ENCODE measurements at places on chromosomes 4 and X.

- DNase-seq = no peak
Observed at GRCh38 chr4:38743866-38744265, 38.9 kb downstream of the TLR10 start.

DNA sequence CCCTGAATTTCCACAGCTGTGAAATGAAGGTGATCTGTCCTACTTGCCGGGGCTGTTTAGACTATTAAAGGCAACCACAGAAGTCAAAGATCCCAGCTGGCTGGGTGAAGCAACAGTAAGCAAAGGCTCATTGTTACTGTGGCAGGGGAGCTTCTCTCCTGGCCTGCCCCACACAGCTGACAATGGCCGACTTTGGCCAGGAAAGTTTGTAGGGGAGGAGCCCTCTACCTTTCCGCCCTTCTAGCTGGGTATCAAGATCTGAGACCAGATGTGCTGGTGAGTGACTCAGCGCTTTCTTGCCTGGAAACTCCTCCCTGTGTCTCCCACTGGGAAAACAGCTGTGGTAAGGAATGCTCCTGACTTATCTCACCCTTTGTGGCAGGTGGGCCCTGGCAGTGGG, 21.1 kb downstream of the RASSF6 start:
- DNase-seq = no peak

DNA sequence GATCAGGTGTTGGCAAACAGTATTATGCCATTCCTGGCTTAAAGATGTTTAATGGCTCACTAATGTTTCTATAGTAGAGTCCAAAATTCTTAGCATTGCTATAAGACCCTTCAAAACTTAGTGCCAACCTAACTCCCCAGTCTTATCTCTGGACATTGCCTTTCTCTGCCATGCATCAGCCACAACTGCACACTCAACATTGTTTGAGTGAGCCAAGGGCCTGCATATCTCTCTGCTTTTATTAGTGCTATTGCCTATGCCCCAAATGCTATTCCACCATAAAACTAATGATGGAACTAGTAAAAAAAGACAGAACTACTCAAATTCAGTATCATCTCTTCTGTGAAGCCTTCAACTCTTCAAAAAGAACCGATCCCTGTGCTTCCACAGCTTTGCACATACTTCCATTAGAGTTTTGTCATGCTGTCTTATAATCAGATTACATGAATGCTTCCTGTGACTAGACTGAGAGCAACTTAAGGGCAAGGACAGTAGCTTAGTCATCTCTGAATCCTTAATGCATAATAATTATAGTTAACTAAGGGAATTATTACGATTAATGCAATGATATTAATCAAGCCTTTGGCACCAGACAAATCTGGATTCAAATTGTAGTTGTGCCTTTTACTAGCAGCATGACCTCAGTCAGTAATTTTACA, 53.7 kb downstream of the CHM start:
- no peak for DNase-seq

DNA sequence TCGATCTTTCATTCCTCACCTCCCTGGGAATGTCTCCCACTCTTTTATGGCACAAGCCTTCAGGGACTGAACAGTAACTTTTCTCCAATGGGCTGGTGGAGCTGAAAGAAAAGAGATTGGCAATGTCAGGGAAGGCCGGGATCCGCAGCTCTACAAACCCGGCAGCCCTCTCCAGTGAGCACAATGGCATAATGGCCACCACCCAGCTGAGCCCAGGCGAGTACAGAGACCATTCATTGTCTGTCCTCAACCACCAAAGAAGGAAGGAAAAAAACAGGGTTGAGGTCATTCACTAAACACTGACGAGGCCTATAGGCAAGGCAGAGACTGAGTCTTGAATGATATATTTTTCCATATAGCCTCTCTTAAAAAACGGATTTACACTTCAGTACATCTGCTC, 3.6 kb downstream of the GEMIN8 start:
- DNase-seq = no peak

DNA sequence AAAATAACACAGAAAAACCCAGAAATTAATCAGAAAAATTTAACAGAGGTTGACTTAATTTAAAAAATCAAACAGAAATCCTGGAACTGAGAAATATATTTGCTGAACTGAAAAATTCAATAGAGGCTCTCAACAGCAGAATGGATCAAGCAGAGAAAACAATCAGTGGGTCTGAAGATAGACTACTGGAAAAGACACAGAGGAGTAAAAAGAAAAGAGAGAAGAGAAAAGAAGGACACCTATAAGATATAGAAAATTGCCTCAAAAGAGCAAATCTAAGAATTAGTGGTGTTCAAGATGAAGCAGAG, 55.1 kb downstream of the HAUS3 start:
- DNase-seq = no peak

DNA sequence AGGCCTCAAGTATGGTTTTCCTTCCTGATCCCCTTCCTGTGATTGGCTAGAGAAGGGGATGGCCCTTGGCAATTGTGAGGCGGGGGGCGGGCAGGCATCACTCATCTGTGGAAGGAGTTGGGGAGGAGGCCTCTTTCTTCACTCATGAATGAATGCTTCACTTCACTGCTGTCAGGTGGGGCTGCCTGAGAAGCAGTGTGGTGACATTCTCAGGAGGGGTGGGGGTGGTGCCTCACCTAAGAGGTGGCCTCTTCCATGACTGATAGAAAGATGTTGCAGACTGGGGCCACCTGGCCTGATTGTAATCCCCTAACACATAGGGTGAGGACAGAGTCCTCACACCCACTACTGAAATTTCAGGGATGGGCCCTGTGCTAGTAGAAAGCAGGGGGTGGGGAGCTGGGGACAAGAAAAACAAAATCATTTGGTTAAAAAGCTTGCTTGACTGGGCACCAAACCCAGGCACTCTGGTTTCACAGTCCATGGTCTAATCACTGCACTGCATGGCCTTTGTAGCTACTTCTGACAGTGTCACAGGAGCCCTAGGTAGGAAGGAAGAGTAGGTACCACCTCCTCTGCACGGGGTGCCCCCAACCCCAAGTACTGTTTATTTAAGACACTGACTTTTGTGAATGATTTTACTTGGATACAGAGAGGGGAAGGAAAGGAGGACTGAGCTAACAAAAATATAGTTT, 5.6 kb upstream of the HOPX start:
- DNase-seq = no peak

DNA sequence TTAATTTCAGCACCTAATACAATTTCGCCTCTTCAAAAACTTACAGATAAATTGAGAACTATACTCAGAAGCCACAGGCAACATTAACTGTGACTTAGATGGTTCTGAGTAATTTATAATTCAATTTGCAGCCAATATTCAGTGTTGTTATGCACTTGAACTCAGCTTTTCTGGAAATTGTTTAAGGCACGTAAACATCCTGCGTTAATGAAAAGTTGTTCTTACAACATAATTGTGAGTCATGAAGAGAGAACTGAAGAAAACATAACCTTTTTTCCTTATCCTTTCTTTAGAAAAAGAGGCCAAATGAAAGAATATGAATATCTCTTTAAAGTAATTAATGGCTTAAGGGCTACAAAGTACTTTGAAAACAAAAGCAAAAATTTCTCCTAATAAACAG, 16.6 kb upstream of the H2AZ1 start:
- no peak for DNase-seq

DNA sequence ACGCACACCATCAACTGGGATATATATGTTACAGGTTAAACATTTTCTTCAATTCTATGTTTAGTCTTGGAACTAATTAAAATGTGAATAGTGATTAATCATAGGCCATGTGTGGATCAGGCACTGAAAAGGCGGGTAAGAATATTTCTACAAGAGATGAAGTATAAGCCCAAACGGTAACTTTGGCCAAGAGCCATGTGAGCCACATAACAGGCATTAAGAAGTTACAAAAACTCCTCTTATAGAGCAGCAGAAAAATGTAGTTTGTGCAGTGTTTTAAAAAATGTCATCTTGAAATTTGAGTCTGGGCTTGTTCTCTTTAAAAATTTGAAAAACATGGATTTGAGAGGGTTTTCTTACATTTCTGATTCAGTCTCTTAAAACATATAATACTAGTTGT, 521.8 kb upstream of the DIPK2B start:
- DNase-seq = no peak

- no peak for DNase-seq
Observed at GRCh38 chrX:85365370-85365995, 14.0 kb downstream of the POF1B start.

GRCh38 chr4:174066611-174067205, 216.8 kb downstream of the FBXO8 start:
- DNase-seq = no peak

- DNase-seq = no peak
Observed at GRCh38 chr4:77194989-77195388, 38.0 kb downstream of the CCNG2 start.

DNA sequence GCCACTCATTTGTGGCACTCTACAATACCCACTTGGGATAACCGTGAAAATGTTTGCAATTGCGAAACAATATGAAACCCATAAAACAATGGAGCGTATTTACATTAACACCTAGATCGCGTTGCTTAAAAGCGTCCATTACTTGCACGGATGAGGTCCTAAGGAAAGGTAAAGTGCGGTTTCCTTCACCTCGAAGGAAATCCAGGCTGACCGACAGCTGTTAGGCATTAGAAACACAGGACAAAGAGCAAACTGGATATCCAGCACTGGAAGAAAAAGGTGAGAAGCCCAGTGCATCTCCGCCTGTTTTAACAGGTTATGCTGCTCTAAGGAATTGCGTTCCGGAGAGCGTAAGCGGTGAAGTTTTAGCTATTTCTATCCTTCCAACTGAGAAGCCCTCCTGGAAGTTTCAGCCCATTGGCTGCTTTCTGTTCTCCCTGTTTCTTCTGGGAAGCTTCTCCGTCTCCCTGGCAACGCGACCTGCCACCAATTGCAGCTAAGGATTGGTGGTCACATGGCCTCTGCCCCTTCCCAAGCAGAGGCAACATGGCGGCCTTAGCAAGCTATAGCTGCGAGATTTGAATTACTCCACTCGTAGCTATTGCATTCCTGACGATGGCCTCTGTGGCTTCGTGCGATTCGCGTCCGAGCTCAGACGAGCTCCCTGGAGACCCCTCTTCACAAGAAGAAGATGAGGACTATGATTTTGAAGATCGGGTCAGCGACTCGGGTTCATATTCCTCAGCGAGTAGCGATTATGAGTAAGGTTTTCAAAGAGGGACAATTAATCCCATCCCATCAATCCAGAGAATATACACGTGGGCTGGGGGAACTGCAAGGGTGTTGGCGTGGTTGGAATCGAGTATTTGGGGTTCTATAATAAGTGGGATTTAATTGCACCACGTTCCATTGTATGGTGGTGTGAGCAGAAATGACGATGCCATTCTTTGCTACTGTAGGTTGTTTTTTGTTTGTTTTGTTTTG, at the start of gene INTU:
Gene INTU, plus strand, starts transcription at position 538 of the 984 bp plus-strand sequence. Its CDS starts 78 bp downstream, at position 616.
- peak; percentile 60 for DNase-seq

GRCh38 chr4:140833280-140833679, 77.1 kb upstream of the TBC1D9 start:
- DNase-seq = no peak

DNA sequence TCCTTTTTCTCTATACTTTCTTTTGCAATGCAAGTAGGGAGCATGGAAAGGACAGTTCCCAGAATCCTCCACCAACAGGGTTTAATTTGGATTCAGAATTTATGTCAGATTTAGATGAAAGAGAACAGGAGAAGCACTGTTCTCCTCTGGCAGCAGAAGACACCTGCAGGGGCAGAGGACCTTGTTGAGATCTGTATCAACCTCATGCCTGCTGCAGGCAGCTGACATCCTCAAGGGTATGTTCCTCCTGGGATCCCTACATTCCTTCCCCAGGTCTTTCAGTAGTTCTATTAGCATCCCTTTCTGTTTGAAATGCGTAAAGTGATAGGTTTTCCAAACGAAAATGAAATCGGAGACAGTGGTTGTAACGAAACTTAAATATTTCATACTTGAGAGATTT, 10.6 kb upstream of the GUCY1A1 start:
- no peak for DNase-seq

DNA sequence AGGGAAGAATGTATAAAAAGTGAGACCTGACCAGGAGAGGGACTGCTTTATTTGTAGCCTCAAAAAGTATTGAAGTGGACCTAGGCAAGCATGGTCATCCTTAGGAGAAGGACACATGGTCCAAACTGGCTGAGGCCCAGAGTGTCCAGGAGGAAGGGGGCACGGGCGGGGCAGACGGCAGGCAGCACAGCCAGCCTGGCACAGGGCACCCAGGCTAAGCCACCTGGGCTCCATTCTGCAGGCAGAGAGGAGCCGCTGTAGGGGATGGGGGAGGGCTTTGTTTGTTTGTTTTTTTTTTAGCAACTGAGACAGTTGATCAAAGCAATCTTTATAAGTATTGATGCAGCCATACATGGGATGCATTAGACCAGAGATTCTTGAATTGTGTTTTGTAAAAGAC, 188.6 kb downstream of the PRDM5 start:
- DNase-seq = no peak

GRCh38 chr4:10035130-10035529, 13.8 kb upstream of the SLC2A9 start:
- DNase-seq = no peak

DNA sequence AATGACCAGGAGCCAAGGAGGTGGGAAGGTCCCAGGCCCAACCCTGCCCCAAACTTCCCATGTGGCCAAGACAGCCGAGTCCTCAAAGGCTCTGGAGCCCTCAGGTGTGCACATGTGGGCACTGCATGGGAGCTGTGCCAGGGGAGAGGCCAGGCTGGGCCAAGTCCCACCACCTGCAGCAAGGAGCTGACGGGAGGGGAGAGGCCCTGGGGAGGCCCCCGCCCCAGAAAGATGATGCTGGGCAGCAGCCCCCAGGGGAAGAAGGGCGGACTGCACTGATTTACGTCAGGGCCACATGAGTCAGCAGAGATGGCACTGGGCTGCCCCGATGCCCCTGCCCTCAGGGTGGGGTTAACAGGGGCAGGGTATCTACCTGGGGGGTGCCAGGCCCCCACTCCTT, 1.4 kb downstream of the L1CAM start:
- DNase-seq = peak; percentile 34

- no peak for DNase-seq
Observed at GRCh38 chr4:36274158-36274557, 7.3 kb upstream of the DTHD1 start.

DNA sequence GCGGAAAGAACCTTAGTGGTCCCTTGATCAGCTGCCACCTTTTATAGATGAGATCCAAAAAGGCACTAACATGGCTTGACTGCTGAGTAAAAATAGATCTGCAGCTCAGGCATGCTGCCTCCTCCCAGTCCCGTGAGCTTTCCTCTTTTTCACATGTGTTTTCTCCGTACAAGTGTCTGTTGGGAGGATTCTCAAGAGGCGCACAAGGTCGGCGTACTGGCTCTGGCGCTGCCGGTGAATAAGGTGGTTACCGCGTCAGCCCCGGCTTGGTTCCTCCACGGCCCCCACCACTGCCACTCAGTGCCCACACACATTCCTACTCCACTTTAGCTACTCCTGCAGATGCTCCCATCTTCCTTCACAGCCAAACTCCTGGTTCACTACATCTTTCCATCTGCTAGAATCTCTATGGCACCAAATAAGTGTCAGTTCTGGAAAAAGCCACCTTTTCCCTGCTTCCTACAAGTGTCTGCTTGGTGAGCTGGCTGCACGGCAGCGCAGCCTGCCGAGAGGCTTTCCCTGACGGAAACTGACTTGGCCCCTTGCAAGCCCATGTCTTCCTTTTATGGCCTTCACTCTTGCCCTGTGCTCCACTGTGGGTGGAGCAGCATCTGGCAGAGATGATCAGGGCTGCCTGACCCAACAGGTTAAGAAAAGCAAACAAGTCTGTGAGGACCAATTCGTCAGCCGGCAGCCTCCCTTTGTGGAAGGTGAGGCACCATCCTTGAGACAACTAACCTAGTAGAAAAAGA, 99.8 kb downstream of the KLHL8 start:
- DNase-seq = no peak
